Posterior vena cava (tissue), 2 donors: ENCODE measurements at places on chromosomes 5 and 9. TPM values are rescaled to one million over a fixed set of nuclear protein-coding genes. Genes with fewer than 3 reads are reported as not detected.

GRCh38 chr5:53373451-53374158 lies 106.8 kb upstream of the FST start:
- no peak for DNase-seq

GRCh38 chr5:59607138-59607765 lies 286.3 kb downstream of the PDE4D start:
- no peak for DNase-seq

DNA sequence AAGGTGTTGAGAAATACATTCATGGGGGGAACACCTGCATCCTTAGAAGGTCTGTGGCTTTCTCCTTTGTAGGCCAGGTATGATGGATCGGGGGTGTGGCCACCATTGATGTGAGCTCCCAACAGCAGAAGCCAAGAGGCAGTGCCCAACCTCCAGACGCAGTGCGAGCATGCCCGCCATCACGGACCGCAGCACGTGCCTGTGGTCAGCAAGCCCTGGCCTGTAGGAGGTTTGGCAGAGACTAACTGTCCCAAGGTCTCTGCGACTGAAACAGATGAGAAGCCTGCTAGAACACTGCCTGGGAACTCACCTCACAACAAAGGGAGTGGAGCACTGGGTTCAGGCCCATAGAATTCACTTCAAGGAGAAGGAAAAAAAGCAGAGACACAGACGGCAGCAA lies 31.9 kb upstream of the ZNF354A start:
- DNase-seq, result no peak

GRCh38 chr5:29061381-29061780 lies 2023.0 kb upstream of the CDH9 start:
- DNase-seq, result no peak

DNA sequence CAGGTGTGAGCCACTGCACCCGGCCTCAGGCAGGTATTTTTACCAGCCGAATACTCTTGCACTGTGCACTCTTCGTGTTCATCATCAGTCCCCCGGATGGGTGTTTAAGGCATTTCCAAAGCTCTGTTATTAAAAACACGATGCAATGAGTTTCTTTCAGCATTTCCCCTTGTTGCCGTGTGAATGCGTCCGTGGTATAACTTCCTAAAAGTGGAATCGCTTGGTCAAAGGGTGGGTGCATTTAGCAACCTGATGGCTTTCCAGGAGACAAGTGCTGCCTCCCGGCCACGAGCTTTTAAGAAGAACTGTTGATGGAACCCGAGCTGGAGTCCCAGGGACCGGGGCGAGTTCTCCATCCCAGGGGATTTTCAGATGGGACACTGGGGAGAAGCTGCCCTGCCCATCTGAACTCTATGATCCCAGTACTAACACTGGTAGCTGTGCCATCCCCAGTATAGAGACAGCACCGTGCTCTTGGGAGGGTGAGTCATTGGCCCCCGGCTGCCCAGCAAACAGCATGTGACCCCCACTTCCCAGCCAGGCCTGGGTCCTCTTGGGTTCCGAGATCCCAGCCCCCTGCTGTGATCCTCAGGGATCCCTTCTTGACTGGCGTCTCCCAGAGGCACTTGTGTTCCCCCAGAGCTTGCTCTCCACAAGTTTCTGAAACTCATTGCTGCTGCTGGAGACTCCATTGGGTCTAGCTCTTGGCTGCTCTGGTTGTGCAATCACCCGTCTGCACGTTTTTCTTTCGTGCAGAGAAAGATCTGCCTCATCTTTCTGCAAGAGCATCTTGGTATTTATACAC lies 169.5 kb upstream of the IER5L start:
- no peak for DNase-seq

DNA sequence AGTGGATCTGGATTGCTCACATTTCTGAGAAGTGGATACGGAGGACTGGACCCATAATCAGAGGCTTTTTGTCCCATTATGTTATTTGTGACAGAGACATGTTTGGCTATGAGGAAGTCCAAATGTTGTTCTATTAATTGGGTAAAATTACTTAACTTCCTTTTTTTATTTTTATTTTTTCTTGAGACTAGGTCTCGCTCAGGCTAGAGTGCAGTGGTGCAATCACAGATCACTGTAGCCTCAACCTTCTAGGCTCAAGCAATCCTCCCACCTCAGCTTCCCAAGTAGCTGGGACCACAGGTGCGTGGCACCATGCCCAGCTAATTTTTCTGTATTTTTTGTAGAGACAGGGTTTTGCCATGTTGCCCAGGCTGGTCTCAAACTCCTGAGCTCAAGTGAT lies 11.9 kb upstream of the PGGT1B start:
- no peak for DNase-seq

DNA sequence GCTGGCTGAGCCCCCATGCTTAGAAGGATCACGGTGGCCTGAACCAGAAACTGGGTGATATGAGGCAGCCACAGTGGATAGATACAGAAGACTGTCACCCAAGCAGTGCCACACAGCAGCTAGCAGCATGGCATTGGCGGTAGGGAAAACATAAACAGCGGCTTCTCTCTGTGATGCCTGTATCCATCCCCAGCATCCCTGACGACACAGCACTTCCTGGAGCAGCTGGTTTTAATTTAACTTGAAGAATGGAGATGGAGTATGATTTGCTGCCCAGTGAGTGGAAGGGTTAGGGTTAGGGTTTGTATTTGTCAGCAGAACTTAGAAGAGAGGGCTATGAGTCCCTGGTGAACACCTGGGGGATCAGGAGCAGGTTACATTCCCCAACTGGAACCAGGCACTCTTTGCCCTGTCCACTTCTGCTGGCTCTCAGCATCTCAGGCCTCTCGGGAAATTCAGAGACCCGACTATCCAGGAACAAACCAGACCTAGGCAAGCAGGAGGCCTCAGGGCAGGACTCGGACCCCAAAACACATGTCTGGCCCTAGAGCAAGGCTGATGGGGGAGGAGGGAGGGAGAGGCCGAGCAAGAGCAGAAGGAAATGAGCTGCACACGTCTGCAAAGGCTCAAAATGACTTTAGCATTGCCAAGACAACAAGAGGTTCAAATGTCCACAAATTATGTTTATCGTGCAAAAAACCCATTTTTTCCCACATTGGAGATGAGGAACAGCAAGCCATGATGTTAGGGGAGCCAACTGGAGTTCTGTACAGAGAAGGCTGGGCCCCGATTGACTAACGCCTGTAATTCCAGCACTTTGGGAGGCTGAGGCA lies 6.5 kb upstream of the GGTA1 start:
- peak; percentile 62 for DNase-seq

DNA sequence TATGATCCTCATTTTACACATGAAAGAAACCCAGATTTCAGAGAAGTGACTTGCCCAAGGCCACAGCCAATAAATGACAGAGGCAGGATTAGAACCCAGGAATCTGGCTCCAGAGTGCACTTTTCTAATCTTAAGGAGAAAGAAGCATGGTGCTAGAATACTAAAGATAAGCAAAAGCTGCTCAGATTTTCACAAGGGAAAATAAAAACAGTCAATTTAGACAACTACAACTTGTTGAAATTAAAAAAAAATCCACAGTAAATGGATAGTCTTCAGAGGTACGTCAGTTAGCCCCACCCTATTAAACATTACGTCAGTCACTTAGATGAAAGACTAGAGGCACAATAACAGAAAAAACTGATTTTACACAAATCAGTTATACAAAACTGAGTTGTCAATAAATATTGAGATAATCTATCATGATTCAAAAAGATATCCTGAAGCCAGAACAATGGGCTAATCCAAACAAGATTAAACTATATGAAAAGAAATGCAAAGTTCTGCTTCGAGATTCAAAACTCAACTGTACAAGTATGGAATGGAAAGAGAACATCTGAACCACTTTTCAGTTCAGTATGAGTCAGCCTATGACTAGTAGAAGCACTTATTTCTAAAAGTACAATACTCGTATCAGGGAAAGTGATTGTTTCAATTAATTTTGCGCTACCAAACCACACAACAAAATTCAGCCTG lies 9.3 kb downstream of the TMEM245 start:
- DNase-seq, result no peak

- DNase-seq, result peak; percentile 24
These were observed 4.3 kb downstream of the IL17B start for GRCh38 chr5:149374801-149375200.

NUTM2F gene
- total RNA-seq, result not detected

NDUFS6 gene
- 25.8 TPM for total RNA-seq
